Activated CD4-positive, alpha-beta T cell treated with anti-CD3 and anti-CD28 coated beads, Interleukin-2, amount 10 ng/mL, durations not matched to agents 7 days and 5 days (primary cell): ENCODE measurements at places on chromosomes 3 and 15. TPM values are rescaled to one million over a fixed set of nuclear protein-coding genes. Genes with fewer than 3 reads are reported as not detected.
A peak's percentile ranks its signal among the peaks of the same experiment; 100 is the strongest.

RTP3 gene
- total RNA-seq: not detected

DCUN1D1 gene
- 54.8 TPM for total RNA-seq

GRCh38 chr3:52146811-52147210 is 7.4 kb downstream of the POC1A start:
- no peak for DNase-seq
- H3K4me1 ChIP-seq: peaks cover 13% of the 10 kb centered on the region
- no peaks in the 10 kb centered on the region for H3K27me3 ChIP-seq

DNA sequence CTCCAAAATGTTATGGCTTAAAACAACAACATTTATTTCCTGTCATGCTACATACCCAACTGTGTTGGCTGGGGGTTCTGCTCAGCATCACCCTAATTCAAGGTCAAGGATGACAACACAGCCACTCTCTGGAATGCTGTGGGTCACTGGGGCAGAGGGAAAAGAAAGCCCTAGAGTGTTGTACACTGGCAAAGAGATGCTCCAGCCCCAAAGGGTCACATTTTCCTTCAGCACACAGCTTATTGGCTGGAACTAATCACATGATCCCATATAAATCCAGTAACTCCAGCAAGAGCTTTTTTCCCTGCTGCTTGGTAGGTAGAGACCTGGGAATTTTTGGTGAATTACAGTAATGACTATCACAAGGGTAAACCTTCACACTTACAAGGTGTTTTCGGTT is 1041.4 kb downstream of the NTRK3 start:
- H3K36me3 ChIP-seq: no peaks in the 10 kb centered on the region
- H3K4me1 ChIP-seq: no peaks in the 10 kb centered on the region
- DNase-seq: no peak
- no peak overlapping the region for H3K4me3 ChIP-seq
- H3K27ac ChIP-seq: no peak overlapping the region
- no peaks in the 10 kb centered on the region for H3K27me3 ChIP-seq

DNA sequence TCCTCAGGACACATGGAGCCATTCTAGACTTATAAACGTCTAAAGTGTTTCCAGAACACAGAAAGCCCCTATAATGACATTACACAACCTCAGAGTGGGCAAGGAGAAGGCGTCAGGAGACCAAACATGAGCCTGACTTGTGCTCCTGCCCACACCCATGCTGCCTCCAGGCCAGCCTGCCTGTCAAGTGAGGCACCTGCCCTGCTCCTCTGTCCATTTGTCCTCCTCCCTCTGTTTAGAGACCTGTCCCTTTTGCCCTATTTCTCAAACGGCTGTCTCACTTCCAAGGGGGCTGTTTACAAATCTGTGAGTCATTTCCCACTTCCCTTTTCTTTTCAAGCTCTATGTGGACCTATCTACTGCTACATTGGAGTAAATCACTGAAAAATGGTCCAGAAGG is 21.0 kb downstream of the ZDHHC3 start:
- peaks cover 14% of the 10 kb centered on the region for H3K36me3 ChIP-seq
- no peaks in the 10 kb centered on the region for H3K27me3 ChIP-seq
- H3K27ac ChIP-seq: no peak overlapping the region

DNA sequence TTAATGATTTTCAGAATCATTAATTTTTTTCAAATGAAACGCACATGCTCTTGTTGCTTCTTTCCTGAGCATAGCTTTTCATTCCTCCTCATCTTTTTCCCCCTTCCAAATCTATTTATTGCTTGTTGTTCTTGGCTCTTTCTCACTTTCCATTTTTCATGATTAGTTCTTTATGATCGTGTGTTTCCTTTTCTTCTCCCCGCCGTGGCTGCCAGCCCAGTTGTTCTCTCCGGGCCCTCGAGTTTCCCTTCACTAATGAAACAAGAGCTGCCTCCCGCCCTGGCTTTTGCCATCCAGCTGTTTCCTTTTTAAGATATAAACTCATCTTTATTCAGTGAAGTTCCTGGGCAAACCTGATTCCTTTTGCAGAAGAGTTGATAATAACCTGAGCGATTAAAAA is 170.2 kb upstream of the NR2F2 start:
- H3K4me3 ChIP-seq: no peak overlapping the region
- no peak for DNase-seq
- no peaks in the 10 kb centered on the region for H3K36me3 ChIP-seq
- H3K4me1 ChIP-seq: no peaks in the 10 kb centered on the region

DNA sequence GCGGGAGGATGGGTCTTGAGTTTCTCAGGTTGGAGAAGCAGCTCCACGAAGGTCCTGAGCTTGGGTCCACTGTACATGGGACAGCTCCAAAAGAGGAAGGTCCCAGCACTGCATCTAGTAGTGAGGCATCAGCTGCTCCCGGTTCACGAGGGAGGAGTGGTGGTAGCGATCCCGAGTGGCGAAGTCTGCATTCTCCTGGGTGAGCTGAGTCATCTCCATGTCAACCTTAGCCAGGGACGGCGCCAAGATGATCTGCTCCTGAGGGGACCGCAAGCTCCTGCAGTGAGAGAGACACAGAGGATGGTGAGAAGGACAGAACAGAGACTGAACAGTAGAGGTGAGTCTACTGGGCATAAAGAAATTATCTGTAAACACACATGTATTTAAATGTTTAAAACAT is 28.0 kb upstream of the HEG1 start:
- peaks cover 14% of the 10 kb centered on the region for H3K27me3 ChIP-seq
- no peaks in the 10 kb centered on the region for H3K4me1 ChIP-seq
- no peak overlapping the region for H3K27ac ChIP-seq
- no peak overlapping the region for H3K4me3 ChIP-seq
- no peaks in the 10 kb centered on the region for H3K36me3 ChIP-seq

DNA sequence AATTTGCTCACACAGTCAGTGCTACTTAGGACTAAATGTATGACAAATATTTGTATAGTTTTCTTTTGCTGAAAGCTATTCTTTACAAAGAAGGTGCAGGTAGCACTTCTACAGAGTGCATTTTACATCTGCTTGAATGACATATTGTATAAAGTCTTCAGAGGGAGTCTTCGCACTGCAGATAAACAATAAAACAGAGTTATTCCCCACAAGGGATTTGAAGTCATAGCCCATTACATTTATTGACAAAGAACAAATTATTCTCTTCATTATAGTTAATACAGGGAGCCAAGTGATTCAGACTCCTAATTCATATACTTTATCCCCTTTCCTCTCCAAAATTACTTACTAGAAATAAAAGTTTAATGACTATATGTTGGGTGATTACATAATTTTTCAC is 529.7 kb downstream of the EDEM1 start:
- no peak overlapping the region for H3K4me3 ChIP-seq
- no peak for DNase-seq
- H3K4me1 ChIP-seq: no peaks in the 10 kb centered on the region
- peaks cover 2% of the 10 kb centered on the region for H3K27me3 ChIP-seq
- H3K27ac ChIP-seq: no peak overlapping the region
- H3K36me3 ChIP-seq: no peaks in the 10 kb centered on the region

DNA sequence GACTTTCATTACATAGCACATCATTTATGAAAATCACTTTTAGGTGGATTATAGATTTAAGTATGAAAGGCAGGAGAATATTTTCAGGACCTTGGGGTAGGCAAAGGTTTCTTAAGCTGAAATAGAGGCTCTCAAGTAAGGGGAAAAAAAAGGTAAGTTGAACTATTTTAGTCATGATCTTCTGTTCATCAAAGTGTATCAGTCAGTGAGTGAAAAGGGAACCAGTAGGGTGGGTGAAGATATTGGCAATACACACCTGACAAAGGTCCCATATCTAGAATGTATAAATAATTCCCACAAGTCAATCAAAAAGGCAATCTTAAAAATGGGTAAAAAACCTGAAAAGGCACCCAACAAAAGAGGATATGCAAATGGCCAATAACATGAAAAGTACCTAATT is 218.6 kb downstream of the KLF13 start:
- H3K4me1 ChIP-seq: no peaks in the 10 kb centered on the region
- H3K4me3 ChIP-seq: no peak overlapping the region
- DNase-seq: no peak
- H3K27ac ChIP-seq: no peak overlapping the region
- H3K36me3 ChIP-seq: no peaks in the 10 kb centered on the region

- H3K4me3 ChIP-seq: no peak overlapping the region
- H3K27me3 ChIP-seq: no peaks in the 10 kb centered on the region
- H3K27ac ChIP-seq: no peak overlapping the region
- H3K4me1 ChIP-seq: no peaks in the 10 kb centered on the region
- peaks cover 2% of the 10 kb centered on the region for H3K36me3 ChIP-seq
Observed at GRCh38 chr3:23232016-23232415, 28.9 kb downstream of the UBE2E2 start.

DNA sequence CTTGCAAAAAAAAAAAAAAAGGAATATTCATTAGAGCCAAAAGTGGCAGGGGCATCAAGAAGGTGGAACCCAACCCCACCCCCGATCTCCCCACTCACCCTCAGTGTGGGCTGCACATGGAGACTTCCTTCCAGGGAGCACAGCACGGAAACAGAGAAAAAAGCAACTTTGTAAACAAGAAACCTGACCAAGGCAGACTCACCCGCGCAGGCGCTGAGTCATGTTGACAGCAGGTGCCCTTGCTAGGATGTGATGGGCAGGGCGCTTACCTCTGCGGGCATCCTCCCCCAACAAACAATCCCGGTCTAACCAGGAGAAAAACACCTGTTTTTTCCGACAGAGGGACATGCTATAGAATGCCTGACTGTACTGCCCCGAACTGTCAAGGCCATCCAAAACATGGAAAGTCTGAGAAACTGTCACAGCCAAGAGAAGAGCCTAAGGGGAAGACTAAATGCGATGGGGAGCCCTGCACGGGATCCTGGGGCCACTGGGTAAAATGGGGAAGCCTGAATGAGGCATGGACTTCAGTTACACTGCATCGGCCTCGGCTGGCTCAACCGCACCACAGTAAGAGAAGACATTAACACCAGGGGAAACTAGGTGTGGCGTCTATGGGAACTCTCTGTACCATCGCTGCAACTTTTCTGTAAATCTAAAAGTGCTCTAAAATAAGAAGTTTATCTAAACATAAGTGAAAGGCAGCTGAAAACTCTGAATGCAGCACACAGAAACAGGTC is 66.7 kb upstream of the GATA2 start:
- peak overlapping the region; percentile 15 for H3K27ac ChIP-seq
- peaks cover 10% of the 10 kb centered on the region for H3K4me1 ChIP-seq
- no peak overlapping the region for H3K4me3 ChIP-seq
- peak; percentile 40 for DNase-seq
